ENCODE measurements at places on chromosomes 16 and 17.

GRCh38 chr16:58638148-58639036 is 8.8 kb upstream of the CNOT1 start:
- DNase-seq = no peak

- no peak for DNase-seq
Observed at GRCh38 chr17:79658811-79659207, 48.0 kb upstream of the RBFOX3 start.

GRCh38 chr17:9890124-9890523 is 14.9 kb downstream of the RCVRN start:
- no peak for DNase-seq

- peak; percentile 28 for DNase-seq
Observed at GRCh38 chr16:73956587-73957494, 339.8 kb upstream of the PSMD7 start.

GRCh38 chr17:49029801-49030200 is 32.6 kb downstream of the IGF2BP1 start:
- no peak for DNase-seq

DNA sequence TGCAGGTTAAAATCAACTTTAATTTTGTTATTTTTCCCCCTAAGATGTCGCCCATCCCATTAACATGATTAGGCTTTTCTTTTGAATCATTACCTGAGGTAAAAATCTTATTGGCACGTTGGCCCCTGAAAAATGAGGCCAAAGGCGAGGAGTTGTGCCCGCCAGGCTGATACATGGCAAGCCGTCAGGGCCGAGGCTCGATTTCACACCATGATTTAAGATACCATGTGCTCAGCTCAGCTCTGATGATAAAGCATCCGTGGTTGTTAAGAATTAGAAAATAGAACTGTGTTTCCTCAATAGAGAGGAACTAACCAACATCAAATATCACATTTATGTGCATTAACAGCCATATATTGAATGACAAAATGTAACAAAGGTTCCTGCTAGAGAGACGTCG is 972.9 kb upstream of the SOX9 start:
- no peak for DNase-seq

DNA sequence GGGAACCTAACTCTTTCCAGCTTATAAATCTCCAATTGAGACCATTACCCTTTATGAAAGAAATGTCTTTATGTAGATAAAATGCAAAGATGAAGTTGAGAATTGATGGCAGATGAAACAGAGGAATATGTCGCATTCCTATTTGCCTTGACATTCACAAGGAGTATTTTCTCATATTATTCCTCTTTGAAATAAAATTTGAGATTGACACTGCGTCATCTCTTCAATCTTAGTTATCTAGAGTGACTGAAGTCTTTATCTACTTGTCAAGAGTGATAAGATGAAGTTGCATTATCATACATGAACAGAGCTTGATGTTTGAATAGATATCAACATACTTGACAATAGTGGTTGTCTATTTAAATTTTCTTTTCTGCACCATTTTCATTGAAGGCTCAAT is 574.4 kb upstream of the SOX9 start:
- DNase-seq = no peak

GRCh38 chr17:37037590-37038155 is 88.9 kb downstream of the AATF start:
- DNase-seq = no peak

GRCh38 chr16:28524681-28525171 is 14.0 kb downstream of the NUPR1 start:
- DNase-seq = no peak

GRCh38 chr17:77959926-77960521 is 1.5 kb downstream of the TNRC6C start:
- DNase-seq = peak; percentile 50

DNA sequence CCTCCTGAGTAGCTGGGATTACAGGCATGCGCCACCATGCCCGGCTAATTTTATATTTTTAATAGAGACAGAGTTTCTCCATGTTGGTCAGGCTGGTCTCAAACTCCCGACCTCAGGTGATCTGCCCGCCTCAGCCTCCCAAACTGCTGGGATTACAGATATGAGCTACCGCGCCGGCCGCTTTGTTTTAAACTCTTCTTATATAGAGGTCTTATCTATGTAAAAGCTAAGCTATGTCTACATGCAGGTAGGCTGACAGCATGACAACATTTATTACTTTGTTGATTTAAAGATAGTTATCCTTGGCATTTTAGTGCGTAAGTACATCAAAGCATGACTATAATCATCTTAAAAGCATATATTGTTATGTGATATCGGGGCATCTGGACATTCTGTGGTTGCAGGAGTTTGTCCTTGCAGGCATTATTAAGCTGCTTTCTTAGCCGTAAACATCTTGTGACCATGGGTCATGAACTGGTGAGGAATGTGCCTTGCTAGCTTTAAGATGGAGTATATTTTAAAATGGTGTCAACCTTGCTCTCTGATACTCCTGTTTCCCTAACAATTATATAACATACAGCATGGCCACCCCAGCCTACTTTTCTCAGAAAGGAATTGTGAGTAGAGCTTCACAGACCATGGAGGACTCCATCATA is 45.8 kb upstream of the TAOK1 start:
- DNase-seq = no peak

DNA sequence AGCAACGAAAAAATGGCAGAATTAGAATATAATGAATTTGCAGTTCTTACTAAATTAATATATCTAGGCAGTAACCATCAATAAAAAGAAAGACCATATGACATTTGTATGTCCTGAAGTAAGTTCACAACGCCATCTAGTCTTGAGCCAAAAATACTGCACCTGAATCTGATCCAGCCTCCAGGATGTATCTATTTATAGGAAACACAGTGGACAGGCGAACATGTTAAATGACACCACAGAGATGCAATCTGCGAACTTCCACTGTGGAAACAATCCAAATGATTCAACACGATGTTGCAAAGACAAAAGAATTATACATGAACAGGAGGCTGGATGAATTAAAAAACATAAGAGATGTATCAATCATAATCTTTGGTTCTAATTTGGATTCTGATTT is 197.6 kb downstream of the CDH13 start:
- no peak for DNase-seq
